ENCODE measurements at places on chromosomes 2 and 18.

- DNase-seq: no peak
Measured at GRCh38 chr2:158213773-158214172, 112.1 kb downstream of the UPP2 start.

- no peak for DNase-seq
Measured at GRCh38 chr2:119086327-119086726, 72.2 kb downstream of the C1QL2 start.

- DNase-seq: no peak
Measured at GRCh38 chr2:16553226-16553625, 112.4 kb downstream of the CYRIA start.

GRCh38 chr2:10537522-10538199, 89.5 kb upstream of the ODC1 start:
- no peak for DNase-seq
